GM13976 (cell line): ENCODE measurements at places on chromosomes 12 and 14.

DNA sequence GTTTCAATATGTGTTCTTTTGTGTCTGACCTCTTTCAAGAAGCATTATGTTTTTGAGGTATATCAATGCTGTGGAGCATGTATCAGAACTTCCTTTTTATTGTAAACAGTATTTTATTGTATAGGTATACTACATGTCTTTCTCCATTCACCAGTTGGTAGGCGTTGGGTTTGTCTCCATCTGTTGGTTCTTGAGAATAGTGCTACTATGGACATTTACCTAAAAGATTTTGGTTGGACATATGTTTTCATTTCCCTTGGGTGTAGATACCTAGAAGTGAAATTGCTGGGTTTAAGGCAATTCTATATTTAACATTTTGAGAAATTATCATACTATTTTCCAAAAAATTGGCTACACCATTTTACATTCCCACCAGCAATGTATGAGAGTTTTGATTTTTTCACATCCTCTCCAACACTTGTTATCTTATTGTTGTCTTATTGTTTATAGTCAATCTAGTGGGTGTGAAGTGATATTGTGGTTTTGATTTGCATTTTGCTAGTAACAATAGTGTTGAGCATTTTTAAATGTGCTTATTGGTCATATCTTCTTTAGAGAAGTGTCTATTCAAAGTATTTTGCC, 409.2 kb downstream of the IPO8 start:
- no peak for DNase-seq

GRCh38 chr12:47574252-47575021, 131.4 kb downstream of the RPAP3 start:
- peak; percentile 19 for DNase-seq

DNA sequence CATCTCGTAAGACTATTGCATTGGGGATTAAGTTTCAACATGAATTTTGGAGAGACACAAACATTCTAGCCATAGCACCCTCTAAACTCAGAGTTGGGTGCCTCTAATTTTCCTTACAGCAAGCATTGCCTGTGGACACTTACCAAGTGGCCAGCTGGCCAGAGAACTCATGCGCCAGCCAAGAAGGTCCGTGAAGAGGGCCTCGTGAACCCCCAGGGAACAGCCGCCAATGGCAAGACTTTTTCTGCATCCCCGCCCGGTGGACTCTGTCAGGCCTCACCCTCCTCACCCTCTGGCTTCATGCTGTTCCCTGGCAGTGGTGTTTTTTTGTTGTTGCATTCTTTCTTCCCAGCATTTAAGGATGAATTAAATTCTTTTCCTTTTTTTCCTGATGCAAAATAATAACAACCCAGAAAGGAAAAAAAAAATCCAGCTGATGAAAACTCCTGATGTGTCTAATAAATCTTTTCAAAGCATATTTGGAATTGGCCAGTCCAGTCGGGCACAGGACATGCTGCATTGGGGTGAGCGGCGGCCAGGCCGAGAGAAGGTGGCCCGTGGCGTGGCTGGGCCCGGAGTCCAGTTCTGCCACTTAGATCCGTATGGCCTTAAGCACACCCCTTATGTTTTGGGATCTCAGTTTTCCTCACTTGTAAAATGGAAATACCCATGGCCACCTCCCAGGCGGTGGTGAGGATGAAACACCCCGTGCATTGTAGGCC, 191.9 kb upstream of the DIO3 start:
- no peak for DNase-seq

GRCh38 chr14:100536121-100536510, 51.1 kb downstream of the BEGAIN start:
- no peak for DNase-seq

- DNase-seq, result peak; percentile 25
Observed at GRCh38 chr14:56195704-56196103, 77.5 kb downstream of the PELI2 start.

- no peak for DNase-seq
Observed at GRCh38 chr12:112686373-112686772, 105.2 kb upstream of the RPH3A start.

- no peak for DNase-seq
Observed at GRCh38 chr12:92136965-92137721, 8.5 kb downstream of the BTG1 start.

- no peak for DNase-seq
Observed at GRCh38 chr14:100082723-100083122, 17.5 kb downstream of the EVL start.

- DNase-seq, result no peak
Observed at GRCh38 chr12:123573870-123574269, 10.5 kb upstream of the TMED2 start.

DNA sequence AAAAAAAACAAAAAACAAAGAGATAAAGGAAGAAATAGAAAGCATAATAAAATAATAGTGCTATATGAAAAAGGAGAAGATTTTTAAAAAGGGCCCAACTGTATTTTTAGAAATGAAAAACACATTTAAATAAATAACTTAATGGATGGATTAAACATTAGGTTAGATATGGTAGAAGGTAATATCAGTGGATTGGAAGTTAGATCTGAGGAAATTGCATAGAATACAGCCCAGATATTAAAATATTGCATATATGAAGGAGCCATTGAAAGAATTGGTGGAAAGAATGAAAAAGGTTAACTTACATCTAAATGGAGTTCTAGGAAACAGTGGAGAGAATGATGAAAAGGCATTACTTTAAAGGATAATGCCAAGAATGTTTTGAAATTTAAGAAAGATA, 27.8 kb downstream of the CACNA1C start:
- no peak for DNase-seq

DNA sequence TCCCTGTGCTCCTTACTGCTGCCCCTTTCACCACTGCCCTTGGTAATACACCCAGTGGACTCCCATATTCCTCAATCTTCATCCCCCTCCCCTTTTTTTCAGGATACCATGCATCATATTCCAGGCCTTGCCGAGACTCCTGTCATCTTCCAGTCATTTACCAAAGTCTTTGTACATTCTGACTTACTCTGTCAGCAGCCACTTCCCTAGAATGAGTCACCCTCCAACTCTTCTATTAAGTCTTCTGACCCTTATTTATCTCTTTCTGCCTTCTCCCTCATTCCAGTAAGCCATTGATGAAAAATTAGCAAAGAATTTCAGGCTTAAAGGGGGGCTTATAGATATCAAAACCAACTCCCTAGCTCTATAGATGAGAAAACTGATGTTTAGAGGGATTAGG, 128.0 kb downstream of the STXBP6 start:
- DNase-seq, result no peak

DNA sequence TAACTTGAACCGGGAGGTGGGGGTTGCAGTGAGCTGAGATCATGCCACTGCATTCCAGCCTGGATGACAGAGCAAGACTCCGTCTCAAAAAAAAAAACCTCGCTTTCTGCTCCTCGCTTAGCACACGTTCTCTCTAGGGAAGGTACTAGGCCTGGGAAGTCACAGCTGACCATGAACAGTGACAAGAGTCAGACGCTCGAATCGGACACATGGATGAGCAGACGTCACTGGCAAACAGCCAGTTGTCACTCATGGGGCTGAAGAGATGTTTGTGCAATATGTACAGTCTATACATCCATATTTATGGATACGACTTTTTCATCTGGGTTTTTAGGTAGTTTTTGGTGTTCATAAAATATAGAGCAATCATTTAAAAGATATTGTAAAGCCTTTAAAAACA, 19.4 kb downstream of the TCHP start:
- DNase-seq, result no peak
